ENCODE measurements at places on chromosomes 2 and 18.

GRCh38 chr2:25499157-25499556, 157.4 kb upstream of the DNMT3A start:
- DNase-seq = no peak

DNA sequence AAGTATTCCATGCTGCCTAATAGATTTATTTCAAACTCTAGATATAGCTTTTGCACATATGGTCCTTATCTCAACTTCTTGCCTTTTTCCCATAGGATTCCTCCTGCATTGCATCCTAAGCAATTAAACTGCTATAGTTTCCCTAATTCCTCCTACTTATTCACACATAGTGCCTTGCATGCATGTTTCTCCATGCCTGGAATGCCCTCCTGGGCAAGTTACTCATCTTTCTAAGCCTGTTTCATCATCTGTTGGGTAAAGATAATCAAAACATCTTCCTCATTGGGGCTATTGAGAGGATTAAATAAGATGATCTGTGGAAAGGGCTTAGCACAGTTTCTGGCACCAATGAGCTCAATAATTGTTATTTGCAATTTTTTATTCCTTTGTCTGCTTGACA, 726.5 kb downstream of the SLC4A3 start:
- DNase-seq = no peak

GRCh38 chr2:108604196-108604595, 69.9 kb downstream of the LIMS1 start:
- DNase-seq = no peak

DNA sequence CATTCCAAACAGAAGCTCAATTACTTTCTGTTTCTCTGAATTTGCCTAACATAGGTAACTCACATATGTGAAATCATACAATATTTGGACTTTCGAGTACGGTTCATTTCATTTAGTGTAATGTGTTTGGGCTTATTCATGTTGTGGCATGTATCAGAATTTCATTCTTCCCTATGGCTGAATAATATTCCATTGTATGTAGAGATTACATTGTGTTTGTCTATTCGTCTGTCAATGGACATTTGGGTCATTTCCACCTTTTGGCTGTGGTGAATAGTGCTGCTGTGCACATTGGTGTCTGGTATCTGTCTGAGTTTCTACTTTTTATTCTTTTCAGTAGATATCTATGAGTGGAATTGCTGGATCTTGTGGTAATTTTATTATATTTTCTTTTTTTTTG, 43.9 kb downstream of the LBH start:
- DNase-seq = no peak

DNA sequence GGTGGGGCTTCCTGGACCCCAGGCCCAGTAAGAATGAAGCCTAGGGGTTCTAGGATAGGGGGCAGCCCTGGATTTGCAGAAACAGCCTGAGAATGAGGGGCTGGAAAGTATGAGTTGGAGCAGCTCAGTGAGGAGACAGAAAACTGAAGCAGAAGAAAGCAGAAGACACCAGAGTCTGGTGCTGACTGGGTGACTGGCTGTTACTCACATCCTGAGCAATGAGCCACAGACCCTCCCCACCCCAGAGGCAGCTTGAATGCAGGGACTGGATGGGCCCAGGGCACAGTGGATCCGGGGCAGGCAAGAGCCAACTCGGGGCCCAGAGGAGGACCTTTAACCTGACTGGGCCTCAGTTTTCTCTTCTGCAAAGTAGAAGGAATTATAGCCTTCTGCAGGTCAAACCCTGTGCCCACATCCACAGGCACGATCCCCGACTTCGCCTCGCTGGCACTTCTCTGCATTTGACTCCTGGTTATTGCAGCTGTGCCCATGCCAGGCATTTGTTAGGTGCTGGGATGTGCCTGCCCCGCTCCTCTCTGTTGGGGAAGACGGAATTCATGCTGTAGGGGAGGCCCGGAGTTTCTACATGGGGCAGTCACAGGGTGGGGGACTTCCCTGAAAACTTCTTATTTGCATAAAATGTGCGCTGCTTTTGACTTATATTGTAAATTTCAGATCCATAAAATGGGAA, 8.5 kb downstream of the STEAP3 start:
- no peak for DNase-seq

GRCh38 chr2:241499146-241499965, 9.0 kb downstream of the STK25 start:
- no peak for DNase-seq

DNA sequence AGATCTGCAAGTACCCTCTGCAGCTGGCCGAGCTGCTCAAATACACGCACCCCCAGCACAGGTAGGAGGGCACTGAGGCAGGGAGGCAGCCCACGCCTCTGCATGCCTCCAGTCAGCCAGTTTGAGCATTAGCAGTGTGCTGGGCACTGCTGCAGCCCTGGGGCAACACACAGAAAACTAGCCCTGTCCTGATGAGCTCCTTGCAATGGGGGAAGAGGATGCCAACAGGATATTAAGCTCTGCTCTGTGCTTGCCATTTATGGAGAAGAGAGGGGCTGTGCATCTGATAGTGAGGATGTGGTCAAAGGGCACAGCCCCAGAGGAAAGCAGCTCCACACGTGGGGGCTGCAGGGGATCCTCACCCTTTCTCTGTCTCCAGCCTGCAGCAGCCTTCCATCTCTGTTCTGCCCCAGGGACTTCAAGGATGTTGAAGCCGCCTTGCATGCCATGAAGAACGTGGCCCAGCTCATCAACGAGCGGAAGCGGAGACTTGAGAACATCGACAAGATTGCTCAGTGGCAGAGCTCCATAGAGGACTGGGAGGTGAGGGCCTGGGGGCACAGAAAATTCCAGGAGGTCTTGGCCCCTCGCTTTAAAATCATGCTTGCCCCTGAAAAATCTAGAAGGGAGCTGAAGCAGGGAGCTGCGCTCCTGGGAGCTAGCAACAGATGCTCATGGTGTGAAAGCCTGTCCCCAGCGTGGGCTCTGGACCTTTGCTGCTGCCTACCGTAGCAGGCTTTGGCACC, 51.7 kb downstream of the FAM168B start:
- no peak for DNase-seq

DNA sequence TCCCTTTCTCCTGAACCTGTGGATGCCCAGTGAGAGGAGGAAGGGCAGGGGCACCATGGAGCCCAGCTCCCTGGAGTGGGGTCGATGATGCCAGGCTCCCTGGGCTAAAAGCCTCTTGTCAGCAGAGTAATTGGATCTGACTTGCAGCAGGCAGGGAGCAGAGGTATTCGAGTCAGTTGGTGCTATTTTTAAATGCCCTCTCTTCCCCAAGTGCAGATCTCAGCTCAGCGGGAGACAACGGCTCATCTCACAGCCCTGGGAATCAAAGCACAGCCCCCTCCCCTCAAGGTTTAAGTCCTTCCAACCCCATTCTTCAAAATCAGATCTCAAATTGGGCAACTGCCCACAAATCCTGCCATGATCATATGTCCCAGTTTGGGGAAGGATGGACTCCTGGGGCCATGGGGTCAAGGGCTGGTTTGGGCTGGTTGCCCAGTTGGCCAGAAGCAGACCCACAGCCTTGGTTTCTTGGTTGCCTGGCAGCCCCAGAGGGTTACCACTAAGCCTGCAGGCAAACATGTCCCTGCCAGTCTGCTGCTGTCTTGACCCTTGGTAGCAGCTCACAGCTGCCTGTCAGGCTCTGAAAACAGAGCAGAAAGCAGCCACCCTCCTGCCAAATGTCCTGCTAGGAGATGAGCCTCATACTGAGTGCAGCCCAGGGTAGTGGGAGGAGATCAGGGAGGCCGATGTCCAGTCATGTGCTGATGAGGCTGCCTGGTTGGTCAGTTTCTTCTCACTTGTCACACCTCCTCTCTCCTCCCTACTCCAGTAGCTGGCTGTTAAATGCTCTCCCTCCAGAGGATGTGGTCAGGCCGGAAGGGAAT, 244.9 kb downstream of the LOXHD1 start:
- DNase-seq = no peak

- no peak for DNase-seq
These were observed 2.8 kb upstream of the KCTD1 start for GRCh38 chr18:26550998-26551694.

- DNase-seq = no peak
These were observed 43.0 kb downstream of the FBXO48 start for GRCh38 chr2:68423966-68424650.

- DNase-seq = no peak
These were observed 961.5 kb upstream of the ZEB2 start for GRCh38 chr2:145481334-145481922.

GRCh38 chr2:189751080-189751658, 11.4 kb downstream of the OSGEPL1 start:
- peak; percentile 65 for DNase-seq

DNA sequence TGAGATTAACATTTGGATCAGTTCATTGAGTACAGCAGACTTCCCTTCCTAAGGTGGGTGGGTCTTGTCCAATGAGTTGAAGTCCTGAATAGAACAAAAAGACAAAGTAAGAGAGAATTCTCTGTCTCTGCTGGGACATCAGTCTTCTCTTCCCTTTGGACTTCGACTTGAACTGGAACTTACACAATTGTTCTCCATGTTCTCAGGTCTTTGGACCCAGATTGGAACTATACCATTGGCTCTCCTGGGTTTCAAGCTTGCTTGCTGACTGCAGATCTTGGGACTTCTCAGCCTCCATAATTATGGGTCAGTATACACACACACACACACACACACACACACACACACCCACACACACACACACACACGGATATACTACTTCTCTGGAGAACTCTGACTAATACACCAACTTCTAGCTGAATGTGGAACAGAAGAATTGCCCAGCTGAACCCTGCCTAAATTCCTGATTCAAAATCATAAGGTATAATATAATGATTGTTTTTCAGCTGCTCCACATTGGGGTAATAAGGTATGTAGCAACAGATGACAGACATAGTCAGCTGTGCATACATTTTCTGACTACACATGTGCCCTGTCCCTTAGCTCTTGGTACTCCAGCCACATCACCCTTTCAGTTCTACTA, 214.0 kb downstream of the TGIF1 start:
- DNase-seq = no peak

DNA sequence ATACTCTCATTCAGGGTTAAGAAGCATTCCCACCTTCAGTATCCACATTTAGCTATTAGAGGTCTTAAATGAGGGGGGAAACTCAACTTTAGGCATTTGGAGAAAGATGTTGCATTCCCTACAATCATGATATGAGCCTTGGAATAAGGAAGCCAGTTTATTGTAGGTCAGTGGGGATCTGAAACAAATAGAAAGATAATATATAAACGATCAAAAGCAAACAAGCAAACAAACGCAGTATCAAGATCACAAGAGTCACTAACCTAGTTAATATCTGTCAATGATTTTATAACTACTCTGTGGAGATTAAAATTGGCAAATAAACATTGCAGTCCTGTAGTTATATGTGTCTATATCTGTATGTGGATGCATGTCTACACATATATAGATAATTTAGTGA, 152.4 kb upstream of the LRATD1 start:
- no peak for DNase-seq

DNA sequence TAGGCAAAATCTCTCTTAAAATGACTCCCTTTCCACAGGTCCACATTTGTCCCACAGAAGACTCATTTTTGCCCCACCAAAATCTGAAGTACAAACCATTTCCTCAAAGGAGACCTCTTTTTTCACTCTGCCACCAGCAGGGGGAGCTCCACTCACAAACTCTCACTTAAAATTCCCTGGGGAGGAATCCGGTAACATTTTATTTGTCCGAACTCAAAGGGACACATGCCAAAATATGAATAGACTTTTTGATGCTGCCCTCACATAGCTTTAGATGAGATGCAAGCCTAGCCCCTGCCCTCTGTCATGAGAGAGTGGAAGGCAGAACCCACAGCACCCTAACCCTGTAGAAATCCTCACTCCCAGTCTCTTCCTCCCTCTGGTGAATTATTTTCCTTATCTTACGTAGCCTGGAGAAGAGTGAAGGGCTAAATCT, 57.1 kb downstream of the RMDN2 start:
- DNase-seq = peak; percentile 54

DNA sequence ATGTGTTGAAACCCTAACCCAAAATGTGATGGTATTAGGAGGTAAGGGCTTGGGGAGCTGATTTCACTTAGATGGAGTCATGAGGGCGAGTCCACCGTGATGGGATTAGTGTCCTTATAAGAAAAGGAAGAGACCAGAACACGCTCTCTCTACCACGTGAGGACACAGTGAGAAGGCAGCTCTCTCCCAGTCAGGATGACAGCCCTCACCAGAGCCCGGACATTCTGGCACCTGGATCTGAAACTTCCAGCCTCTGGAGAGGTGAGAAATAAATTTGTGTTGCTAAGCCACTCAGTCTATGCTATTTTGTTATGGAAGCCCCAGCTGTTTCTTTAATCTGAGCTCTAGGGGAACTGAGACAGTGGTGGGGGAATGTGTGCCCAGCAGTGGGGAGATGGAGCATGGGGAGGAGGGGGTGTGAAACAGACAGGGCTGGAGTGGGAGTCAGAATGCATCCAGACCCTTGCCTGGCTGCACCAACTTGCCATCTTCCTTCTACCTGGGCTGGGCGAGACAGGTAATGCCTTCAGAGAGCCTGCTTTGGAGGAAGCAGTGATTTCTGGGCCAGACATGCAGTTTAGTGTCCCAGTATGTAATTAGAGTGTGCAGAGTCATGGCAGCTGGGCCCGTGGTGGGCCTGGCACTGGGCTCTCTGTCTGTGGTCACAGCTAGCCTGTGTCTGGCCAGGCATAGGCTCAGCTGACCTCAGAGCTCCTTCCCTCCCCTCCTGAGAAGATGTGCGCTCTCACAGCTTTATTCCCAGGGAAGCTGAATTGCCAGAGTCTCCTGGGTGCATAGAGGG, 38.1 kb downstream of the RHOB start:
- no peak for DNase-seq

DNA sequence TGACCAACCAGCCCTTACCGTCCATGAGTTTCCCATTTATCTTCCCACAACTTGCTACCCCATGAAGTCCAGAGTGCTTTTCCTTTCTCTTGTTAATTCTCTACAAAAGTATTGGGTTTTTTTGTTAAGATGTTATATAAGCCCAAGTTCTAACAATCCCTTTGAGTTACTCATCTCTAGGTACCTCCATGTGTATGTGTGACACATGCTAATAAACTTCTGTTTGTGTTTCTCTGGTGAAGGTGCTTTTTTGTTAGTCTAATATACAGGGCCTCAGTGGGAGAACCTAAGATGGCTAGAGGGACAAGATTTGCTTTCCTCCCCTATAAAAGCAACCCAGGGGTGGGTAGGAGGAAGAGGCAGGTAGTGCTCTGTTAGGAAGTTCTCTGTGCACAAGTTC, 31.8 kb upstream of the RMDN2 start:
- DNase-seq = no peak

DNA sequence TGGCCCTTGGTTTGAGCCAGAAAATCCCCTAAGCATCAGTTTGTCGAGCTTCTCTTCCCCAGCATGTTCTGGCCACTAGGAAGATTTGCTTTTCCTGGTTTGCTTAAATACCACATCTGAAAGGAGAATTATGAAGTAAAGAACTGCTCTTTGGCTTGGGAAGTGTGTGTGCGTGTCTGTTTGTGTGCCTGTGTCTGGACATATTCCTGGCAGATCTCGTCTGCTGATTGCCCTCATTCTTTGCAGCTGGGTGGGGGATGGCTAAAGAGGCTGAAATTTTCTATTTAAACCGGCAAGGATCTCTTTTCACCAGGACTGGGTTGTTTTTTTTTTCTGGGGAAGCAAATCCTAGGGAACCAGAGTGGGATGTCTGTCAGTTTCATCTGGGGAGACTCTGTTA, 57.3 kb upstream of the MBOAT2 start:
- no peak for DNase-seq

All from CD4-positive, alpha-beta T cell treated with Interferon alpha-2 for 1 hour (primary cell).